ENCODE measurements at places on chromosomes 12 and 14. TPM values are rescaled to one million over a fixed set of nuclear protein-coding genes. Genes with fewer than 3 reads are reported as not detected.

The VPS29 gene
- 77.7 TPM for total RNA-seq

The DPPA3 gene
- not detected for total RNA-seq

The SERPINA12 gene
- total RNA-seq, result not detected

The OVCH1 gene
- 3.0 TPM for total RNA-seq

The UNC79 gene
- 0.21 TPM for total RNA-seq

The SLC25A21 gene
- total RNA-seq, result not detected

The RPS29 gene
- total RNA-seq, result 2,433 TPM

The USP44 gene
- 0.54 TPM for total RNA-seq

- no peak overlapping the region for H3K4me3 ChIP-seq
- no peaks in the 10 kb centered on the region for H3K27me3 ChIP-seq
- H3K36me3 ChIP-seq, result no peaks in the 10 kb centered on the region
- H3K4me1 ChIP-seq, result no peaks in the 10 kb centered on the region
- H3K27ac ChIP-seq, result no peak overlapping the region
Observed at GRCh38 chr12:61863811-61864210, 396.4 kb upstream of the USP15 start.

GRCh38 chr12:39287409-39287808, 155.5 kb downstream of the KIF21A start:
- no peak overlapping the region for H3K4me3 ChIP-seq
- no peak overlapping the region for H3K27ac ChIP-seq
- DNase-seq, result no peak
- H3K27me3 ChIP-seq, result no peaks in the 10 kb centered on the region
- H3K4me1 ChIP-seq, result no peaks in the 10 kb centered on the region

DNA sequence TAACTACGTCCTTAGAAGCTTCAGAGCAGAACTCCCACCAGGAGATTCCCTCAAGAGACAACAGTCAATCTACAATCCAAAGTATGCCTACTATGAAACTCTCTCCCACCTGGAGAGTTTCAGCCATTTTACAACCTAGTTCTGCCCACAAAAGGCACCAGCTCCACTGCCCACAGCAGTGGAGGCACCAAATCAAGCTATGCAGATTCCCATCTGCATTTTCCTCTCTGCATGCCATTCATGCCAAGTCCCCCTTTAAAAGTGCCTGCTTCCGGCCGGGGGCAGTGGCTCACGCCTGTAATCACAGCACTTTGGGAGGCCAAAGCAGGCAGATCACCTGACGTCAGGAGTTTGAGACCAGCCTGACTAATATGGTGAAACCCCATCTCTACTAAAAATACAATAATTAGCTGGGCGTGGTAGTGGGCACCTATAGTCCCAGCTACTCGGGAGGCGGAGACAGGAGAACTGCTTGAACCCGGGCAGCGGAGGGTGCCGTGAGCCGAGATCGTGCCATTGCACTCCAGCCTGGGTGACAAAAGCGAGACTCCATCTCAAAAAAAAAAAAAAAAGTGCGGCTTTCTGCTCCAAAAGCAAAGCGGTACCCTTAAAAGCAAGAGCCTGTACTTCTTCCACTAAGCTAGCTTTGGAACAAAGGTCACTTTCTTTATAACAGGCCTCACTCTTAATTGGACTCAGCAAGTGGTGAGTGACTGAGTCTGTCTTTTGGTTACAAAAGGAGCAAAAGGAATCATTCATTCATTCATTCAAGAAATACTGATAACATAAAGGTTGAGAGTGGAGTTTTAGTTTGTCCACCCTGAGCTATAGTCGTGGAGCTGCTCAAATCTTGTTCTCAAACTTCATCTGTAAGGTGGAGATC, 10.1 kb upstream of the DLGAP5 start:
- H3K4me3 ChIP-seq, result no peak overlapping the region
- no peaks in the 10 kb centered on the region for H3K36me3 ChIP-seq
- H3K4me1 ChIP-seq, result no peaks in the 10 kb centered on the region
- DNase-seq, result no peak

DNA sequence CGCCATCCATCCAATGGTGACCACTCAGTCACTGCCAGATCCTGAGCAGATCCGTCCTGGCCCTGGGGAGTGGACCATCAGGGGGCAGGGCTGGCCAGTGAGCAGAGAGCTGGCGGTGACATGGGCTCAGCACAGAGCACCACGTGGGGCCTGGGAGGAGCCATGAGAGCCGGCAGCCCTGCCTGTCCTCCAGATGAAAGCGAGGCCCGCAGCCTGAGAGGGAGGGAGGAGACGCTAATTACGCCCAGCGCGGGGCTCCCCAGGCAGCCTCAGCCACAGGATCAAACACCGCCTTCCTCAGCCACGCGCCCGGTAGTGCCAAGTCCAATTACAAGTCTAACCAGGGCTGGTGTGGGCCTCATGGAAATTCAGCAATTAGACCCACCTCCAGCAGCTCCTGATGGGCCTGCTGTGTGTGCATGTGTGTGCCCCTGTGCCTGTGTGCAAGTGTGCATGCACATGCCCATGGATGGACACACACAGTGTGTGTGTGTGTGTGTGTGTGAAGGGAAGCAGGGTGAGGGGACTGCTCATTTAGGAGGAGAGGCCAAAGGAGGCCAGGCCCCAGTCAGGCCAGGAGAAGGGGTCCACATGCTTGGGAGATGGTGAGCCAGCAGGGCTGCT, 68.0 kb downstream of the KIF26A start:
- H3K36me3 ChIP-seq, result no peaks in the 10 kb centered on the region
- DNase-seq, result no peak
- no peak overlapping the region for H3K27ac ChIP-seq
- H3K27me3 ChIP-seq, result no peaks in the 10 kb centered on the region
- H3K4me1 ChIP-seq, result no peaks in the 10 kb centered on the region

DNA sequence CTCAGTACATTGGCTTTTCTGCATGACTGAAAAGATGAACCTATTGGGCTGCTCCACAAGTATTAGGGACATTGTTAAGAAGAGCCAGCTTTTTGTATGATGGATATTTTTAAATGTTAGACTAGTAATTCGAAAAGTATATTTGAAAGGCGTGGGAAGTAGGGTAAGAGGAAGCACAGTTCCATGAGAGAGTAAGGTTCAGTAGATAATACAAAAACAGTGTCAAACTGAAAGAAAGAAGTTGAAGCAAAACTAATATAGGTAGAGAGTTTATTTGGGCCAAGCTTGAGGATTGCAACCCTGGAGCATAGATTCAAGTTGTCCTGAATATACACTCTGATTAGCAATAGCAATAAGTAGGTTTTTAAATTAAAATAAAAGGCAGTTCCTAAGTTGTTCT, 193.9 kb downstream of the RASSF9 start:
- no peaks in the 10 kb centered on the region for H3K36me3 ChIP-seq
- H3K27me3 ChIP-seq, result no peaks in the 10 kb centered on the region
- no peak for DNase-seq
- no peak overlapping the region for H3K4me3 ChIP-seq
- H3K4me1 ChIP-seq, result no peaks in the 10 kb centered on the region
- H3K27ac ChIP-seq, result no peak overlapping the region

GRCh38 chr12:131230340-131231031, 276.8 kb downstream of the ADGRD1 start:
- H3K27me3 ChIP-seq, result no peaks in the 10 kb centered on the region
- H3K4me3 ChIP-seq, result no peak overlapping the region
- no peaks in the 10 kb centered on the region for H3K4me1 ChIP-seq
- no peaks in the 10 kb centered on the region for H3K36me3 ChIP-seq
- no peak for DNase-seq

DNA sequence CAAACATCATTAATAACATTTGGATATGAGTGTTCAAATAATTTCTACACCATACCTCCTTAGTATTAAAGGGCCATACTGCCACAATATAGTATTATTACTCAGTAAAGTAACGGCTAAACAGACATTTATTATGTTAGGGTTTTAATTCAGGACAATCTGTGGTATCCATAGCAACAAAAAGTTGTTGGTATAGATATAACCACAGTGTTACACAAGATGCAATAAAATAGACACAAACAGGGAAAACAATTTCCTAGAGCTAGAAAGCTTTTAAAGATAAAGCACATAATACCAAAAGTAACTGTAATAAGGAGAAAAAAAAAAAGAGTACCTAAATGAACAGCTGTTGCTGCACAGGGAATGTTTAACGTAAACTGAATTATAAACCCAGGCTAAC, 16.1 kb downstream of the CNIH1 start:
- no peak for DNase-seq
- no peak overlapping the region for H3K4me3 ChIP-seq
- H3K27me3 ChIP-seq, result no peaks in the 10 kb centered on the region
- H3K27ac ChIP-seq, result no peak overlapping the region

DNA sequence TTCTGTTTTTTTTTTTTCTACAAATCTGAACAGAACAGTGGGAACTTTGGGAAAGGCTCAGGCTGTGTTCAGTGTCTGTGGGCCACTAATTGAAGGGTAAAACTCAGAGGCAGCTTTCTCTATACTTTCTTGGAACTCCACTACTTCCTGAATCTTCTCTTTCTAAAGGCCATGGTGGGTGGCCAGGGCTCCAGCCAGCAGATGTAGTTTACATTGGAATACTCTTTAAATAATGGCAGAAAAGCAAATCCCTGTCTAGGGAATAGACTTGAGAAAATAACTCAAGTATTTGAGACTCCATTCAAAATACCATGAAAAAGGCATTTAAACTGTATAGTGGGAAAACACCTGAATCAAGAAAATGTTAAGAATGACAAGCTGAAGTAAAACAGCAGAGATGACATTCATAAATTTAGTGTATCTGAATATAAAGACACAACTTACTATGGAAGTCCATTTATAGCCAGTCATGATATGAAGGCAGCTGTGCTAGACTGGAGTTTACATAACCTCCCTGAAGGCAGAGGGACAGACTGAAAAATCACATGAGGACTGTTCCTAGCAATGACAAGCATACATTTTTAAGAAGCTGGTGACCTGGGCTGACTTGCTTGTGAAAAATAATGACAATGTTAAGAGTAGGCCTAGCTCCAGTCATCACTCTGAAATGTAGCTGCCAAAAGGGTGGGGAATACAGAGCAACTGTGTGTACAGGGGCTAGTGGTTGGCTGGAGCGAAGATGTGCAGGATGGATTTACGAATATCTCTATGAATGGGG, 168.6 kb downstream of the STXBP6 start:
- H3K4me3 ChIP-seq, result no peak overlapping the region
- no peaks in the 10 kb centered on the region for H3K27me3 ChIP-seq
- DNase-seq, result no peak
- H3K4me1 ChIP-seq, result no peaks in the 10 kb centered on the region
- no peak overlapping the region for H3K27ac ChIP-seq
- no peaks in the 10 kb centered on the region for H3K36me3 ChIP-seq

DNA sequence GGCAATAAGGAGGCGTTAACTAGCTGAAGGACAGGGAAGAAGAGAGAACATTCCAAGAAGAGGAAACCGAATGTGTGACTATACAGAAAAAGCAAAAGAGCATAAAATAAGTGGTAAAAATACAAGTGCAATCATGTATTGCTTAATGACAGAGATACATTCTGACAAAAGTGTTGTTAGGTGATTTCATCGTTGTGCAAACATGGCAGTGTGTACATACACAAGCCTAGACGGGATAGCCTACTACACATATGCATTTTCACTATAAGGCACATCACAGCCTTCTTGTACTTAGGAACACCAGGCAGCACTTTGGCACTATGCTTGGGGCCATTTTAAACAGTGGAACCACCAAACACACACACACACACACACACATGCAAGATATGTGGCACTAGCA, 299.3 kb downstream of the BCAT1 start:
- no peak overlapping the region for H3K4me3 ChIP-seq
- DNase-seq, result no peak
- no peaks in the 10 kb centered on the region for H3K4me1 ChIP-seq
- no peaks in the 10 kb centered on the region for H3K36me3 ChIP-seq
- no peak overlapping the region for H3K27ac ChIP-seq
- no peaks in the 10 kb centered on the region for H3K27me3 ChIP-seq

GRCh38 chr12:49946497-49946896, 4.0 kb upstream of the AQP2 start:
- DNase-seq, result no peak
- H3K4me1 ChIP-seq, result no peaks in the 10 kb centered on the region
- no peaks in the 10 kb centered on the region for H3K27me3 ChIP-seq
- no peak overlapping the region for H3K4me3 ChIP-seq
- no peaks in the 10 kb centered on the region for H3K36me3 ChIP-seq
- H3K27ac ChIP-seq, result no peak overlapping the region

DNA sequence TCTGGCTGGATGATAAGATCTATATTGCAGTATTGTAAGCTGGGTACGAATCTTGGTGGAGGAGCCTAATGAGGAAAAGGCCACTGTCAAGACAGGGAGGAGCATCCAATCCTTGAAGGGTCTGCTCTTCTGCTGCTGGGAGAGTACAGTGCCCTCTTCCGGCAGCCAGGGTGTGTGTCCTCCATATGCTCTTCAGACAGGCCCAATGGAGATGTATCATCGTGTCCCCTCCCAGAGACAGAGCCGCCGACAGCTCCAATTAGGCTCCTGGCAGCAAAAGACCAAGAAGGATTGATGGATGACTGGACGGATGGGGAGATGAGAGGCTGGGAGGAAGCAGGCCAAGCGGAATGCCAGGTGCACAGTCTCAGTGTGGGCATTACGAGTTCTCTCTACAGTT, 51.6 kb upstream of the PIWIL1 start:
- H3K36me3 ChIP-seq, result no peaks in the 10 kb centered on the region
- H3K27ac ChIP-seq, result no peak overlapping the region
- DNase-seq, result no peak

DNA sequence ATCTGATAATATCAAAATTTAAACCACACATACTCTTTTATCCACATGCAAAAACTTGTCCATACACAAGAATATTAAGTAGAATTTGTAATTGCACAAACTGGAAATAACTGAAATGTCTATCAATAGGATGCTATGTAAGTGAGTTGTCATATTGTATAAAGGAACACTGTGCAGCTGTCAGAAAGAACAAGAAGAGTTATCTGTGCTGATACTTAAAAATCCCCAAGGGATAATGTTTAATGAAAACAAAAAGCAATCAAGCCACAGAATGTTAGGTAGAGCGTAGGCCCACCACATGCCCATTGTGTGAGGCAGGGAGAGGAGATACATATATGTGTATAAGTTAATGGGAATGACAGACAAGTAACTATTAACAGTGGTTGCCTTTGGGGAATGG, 25.9 kb upstream of the HIGD1C start:
- H3K36me3 ChIP-seq, result peaks cover 13% of the 10 kb centered on the region

DNA sequence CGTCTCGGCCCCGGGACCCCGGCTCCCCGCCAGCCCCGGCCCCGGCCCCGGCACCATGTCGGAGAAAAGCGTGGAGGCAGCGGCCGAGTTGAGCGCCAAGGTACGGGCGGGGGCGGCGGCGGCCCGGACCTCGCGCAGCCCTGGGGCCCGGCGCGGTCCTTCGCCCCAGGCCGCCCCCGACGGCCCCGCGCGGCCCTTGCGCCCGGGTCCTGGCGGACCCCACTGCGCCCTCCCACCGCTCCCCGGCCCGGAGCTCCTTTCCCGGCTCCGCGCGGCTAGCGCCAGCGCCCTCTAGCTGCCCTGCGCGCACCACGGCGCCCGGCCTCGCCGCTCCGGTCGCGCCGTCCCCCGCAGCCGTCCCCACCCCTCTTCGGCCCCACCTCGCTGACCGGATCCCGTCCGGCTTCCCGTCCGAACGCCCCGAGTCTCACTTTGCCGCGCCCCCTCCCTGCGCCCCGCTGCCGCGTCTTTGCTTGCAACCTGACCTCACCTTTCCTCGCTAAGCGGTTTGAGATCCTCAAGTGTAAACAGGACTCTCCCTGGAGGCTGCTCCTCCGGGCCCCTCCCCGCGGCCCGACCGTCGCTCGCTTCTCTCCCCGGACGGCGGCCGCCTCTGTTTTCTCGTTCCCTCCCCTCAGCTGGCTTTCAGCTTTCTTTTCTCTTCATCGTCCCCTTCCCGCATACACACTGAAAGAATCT, 637 bp downstream of the PTMS start:
- H3K27ac ChIP-seq, result peak overlapping the region; percentile 86
- no peak for DNase-seq
- peaks cover 22% of the 10 kb centered on the region for H3K36me3 ChIP-seq
- peak overlapping the region; percentile 97 for H3K4me3 ChIP-seq
- no peaks in the 10 kb centered on the region for H3K27me3 ChIP-seq
